Stimulated activated CD4-positive, alpha-beta T cell treated with anti-CD3 and anti-CD28 coated beads, TNF-alpha, amount 100 ng/mL, for 1 hour (primary cell): ENCODE measurements at places on chromosomes 4 and X.

GRCh38 chr4:762211-763190, 56.9 kb downstream of the PCGF3 start:
- DNase-seq: no peak

GRCh38 chr4:115834441-115834840, 721.0 kb upstream of the NDST4 start:
- no peak for DNase-seq

DNA sequence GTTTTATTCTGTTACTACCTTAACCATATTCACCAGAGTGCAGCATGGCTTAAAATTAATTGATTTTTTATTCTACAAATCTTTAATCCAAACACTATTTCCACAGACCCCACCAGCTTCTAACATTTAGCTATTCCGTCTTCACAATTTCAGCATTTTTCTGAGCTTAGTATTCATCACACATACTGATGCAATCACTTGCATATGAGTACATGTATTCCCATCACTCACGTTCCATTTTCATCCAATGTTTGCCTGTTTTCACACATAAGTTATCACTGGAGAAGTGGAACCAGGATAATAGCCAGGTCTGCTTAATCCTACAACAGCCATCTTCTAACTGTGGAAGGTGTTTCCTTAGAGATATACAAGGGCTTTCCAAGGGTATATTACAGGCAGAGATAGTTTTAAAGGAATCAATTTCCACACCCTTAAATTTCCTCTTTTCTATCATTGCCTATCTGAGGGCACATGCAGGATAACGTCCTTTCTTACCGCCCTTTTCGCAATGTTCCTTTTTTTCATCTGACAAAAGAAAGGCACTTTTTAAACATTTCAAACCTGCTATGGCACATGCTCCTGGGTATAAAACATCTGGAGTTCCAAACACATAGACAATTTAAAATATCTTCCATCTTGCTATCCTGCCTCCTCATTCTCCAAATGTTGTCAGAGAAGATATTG, 115.8 kb downstream of the CORIN start:
- no peak for DNase-seq

DNA sequence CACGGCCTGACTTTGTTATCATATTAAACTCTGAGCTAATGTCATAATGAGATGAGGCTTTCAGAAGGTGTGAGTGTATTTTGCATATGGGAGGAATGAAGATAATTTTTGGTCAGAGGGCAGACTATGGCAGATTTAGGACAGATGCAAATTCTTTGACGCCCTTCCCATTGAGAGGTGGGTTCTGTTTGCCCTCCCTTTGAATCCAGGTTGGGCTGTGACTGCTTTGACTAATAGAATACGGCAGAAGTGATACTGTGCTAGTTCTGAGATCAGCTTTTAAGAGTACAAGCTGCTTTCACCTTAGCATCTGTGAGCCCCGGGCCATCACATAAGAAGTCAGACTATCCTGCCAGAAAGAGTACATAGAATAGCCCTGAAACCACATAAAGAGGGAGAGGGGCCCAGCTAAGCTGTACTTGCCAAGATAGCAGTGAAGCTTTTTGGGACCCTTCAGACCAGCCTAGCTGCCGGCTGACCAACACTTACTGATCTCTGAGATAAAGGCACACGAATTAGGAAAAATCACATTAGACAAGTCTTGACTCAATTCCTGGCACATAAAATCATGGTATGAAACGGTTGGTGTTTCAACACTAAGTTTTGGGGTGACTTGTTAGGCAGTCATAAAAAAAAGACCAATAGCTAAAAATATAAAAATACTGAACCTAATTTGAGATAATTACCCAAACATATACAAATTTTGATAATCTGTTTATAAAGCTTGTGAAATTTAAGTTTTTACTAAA, 166.7 kb upstream of the SH3RF1 start:
- DNase-seq: no peak
